Upper lobe of left lung (tissue), 6 donors: ENCODE measurements at places on chromosomes 3 and 15.

DNA sequence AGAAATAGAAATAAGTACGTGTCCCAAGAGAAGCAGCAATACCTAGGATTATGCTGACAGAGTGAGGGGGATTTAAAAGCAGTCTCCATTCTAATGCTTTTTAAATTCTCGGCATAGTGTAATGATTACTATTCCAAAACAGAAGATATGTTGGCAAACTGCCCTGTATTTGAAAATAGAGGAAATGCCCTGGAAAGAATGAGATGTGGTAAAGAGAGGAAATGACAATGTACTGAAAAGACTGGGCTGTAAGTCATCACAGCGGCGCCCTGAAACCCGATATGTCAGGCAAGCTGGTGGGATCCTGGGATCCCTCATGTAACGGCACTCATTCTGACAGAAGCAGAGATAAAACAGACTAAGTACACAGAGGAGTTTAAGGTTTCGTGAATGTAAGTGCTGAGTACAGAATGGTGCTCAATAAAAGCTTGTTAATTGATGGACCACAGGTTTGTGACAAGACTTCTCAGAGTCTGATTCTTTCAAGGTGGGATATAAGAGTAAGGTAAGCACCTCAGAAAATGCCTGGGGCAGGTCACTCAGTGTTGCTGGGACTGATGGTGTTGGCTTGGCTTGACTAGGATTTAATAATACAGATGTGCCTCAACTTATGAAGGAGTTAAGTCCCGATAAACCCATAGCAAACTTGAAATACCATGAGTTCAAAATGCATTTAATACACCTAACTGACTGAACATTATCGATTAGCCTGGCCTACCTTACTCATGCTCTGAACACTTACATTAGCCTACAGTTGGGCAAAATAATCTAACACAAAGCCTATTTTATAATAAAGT is 91.4 kb downstream of the NFKBIZ start:
- DNase-seq: no peak

DNA sequence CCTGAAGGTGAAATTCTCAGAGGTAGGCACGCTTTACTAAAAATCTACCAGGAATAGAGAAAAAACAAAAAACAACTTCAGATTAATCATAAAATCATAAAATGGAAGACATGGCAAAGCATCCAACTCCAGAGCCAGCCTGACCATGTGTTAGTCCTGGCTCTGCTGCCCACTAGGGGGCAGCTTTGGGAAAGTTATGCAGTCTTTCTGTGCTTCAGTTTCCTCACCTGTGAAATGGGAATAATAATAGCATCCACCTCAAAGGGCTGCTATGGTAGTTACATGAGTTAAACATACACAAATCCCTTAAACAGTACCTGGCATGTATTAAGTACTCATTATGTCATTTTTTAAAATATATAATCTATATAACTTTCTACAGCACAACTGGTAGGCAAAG is 52.3 kb downstream of the WNT5A start:
- no peak for DNase-seq

GRCh38 chr15:96560246-96560895 is 229.9 kb downstream of the NR2F2 start:
- DNase-seq: no peak

GRCh38 chr15:27086149-27086548 is 115.2 kb downstream of the GABRG3 start:
- no peak for DNase-seq

DNA sequence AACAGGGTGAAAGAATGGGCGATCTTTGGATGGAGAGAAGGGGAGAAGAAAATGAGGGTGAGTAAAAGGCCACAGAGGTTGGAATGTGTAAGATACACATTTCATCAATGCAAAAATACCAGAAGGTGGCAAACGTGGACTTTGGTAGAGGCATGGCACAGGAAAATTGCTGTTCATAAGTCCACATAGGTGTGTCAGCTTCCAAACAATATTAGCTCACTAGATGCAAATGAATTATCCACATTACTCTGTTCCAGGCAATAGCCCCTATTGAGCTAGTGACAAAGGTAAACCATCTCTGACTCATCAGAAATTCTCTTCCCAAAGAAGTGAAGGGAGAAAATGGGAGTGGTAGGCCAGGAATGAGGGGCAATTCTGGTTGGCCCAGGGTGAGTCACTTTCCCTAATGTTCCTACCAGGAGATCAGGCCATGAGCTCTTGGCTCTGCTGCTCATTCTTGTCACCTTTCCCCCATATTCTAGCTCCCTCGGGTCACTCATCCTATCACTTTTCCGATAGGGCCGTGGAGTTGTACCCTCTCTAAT is 19.9 kb downstream of the ACKR2 start:
- DNase-seq: no peak

GRCh38 chr3:180680097-180680430 is 775 bp upstream of the CCDC39 start:
- DNase-seq: peak; percentile 42
